ENCODE measurements at places on chromosomes 3 and 15. TPM values are rescaled to one million over a fixed set of nuclear protein-coding genes. Genes with fewer than 3 reads are reported as not detected.

The USP50 gene
- not detected for total RNA-seq

The TLR9 gene
- total RNA-seq, result 0.59 TPM

The SLC22A14 gene
- not detected for total RNA-seq

The RTP3 gene
- not detected for total RNA-seq

The CELSR3 gene
- total RNA-seq, result 8.1 TPM

The SERINC4 gene
- 0.42 TPM for total RNA-seq

The PAQR9 gene
- not detected for total RNA-seq

The TMEM42 gene
- total RNA-seq, result 7.6 TPM

The CAMKV gene
- 1.1 TPM for total RNA-seq

The CHRNA7 gene
- not detected for total RNA-seq

The CLDN16 gene
- total RNA-seq, result not detected

The PLA2G4E gene
- total RNA-seq, result not detected

The C3orf20 gene
- not detected for total RNA-seq

The CASR gene
- 0.05 TPM for total RNA-seq

The HCLS1 gene
- 235 TPM for total RNA-seq

The PSMD6 gene
- total RNA-seq, result 117 TPM

The HYAL1 gene
- not detected for total RNA-seq

The CCDC39 gene
- not detected for total RNA-seq

The CSTA gene
- not detected for total RNA-seq

The BCL6 gene
- total RNA-seq, result 52.8 TPM

The DPPA2 gene
- total RNA-seq, result not detected

The CFAP100 gene
- total RNA-seq, result not detected

The TMEM40 gene
- not detected for total RNA-seq

The SEMA5B gene
- not detected for total RNA-seq

The HERC2 gene
- 35.0 TPM for total RNA-seq
